ENCODE measurements at places on chromosomes 7 and 10. TPM values are rescaled to one million over a fixed set of nuclear protein-coding genes. Genes with fewer than 3 reads are reported as not detected.

Gene NUPR2
- not detected for total RNA-seq

Gene NPM3
- 7.3 TPM for total RNA-seq

DNA sequence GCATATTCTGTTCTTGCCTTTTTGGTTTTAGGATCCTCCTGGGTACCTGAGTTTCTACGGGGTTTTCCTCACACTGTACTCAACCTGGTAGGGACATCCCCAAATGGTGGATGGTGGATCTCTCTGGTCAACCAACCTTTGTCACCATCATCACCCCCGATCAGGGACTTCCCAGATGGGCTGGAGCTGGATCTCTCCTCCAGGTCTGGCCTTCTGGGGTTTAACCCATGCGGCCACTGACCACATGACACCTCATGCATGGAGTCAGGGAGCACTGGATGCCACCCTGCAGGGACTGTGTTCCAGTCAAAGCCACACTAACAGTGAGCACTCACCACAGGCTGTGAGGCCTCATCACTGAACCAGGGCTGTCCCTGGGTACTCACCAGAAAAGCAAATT is 80.0 kb downstream of the CELF2 start:
- DNase-seq: no peak

- no peak for DNase-seq
Observed at GRCh38 chr7:41107330-41107937, 595.5 kb downstream of the INHBA start.

Data from CD4-positive, CD25-positive, alpha-beta regulatory T cell (primary cell).